ENCODE measurements at places on chromosomes 6 and 20.

- DNase-seq, result no peak
Observed at GRCh38 chr6:13813621-13814175, 659 bp downstream of the MCUR1 start.

DNA sequence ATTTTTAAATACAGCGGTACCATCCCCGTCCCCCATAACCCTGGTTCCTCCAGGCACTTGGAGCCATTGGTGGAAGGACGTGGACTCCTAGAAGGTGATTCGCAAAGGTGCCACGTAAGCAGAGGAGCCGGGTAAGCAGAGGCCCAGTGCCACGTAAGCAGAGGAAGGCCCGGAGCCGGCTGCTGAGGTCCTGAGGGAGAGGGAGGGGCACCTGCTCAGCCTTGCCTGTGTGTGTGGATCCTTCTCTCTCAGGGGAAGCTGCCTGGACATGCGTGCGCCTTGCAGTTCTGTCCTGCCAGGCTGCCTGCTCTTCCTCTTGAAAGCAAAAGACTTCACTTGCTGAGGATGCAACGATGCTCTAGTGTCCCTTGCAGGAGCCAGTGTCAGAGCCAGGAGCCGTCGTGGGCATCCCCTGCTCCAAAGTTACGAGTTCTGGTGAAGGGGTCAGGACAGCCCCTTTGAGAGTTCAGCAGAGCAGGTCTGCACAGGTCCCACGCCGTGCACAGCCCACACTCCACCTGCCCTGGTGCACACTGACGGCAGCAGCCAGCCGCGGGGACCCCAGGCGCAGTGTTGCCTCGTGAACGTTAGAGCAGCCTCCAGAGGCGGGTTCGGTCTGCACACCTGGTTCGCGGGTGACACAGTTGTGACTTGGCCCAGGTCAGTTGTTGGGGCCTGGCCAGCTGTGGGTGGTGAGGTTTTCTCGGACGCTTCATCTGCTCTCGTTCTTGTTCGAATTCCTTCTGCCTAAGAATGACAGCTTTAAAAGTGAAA lies 1.9 kb upstream of the NKAIN4 start:
- DNase-seq, result no peak

DNA sequence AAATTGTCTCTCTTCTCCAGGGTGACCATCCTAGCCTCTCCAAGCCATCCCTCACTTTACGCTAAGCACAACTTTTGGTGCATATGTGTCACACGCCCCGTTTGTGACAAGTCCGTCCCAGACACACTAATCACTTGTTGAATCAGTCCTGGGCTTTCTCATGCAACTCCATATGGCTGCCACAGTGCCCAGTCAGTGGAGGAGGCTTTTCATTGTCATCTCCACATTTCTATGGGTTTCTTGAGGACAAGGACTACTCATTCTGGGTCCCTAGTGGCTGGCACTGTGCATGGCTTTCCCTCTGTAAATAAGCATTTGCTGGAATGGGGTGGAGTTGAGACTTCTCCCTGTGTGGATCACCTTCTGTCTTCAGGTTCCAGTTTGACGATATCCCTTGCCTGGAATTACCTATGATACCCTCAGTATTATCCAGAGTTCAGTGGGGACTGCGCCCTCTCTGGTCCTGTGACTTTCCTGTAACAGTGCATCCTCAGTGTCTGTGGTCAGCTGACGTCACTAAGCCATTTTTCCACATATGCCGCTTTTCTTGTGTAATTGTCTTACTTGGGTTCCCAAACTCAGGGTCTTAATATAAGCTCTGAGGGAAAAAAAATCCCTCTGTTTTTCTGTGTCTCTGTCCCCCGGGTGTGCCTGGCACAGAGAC lies 59.8 kb upstream of the MYL9 start:
- no peak for DNase-seq

- DNase-seq, result no peak
Observed at GRCh38 chr20:17399303-17399985, 131.7 kb downstream of the BFSP1 start.

DNA sequence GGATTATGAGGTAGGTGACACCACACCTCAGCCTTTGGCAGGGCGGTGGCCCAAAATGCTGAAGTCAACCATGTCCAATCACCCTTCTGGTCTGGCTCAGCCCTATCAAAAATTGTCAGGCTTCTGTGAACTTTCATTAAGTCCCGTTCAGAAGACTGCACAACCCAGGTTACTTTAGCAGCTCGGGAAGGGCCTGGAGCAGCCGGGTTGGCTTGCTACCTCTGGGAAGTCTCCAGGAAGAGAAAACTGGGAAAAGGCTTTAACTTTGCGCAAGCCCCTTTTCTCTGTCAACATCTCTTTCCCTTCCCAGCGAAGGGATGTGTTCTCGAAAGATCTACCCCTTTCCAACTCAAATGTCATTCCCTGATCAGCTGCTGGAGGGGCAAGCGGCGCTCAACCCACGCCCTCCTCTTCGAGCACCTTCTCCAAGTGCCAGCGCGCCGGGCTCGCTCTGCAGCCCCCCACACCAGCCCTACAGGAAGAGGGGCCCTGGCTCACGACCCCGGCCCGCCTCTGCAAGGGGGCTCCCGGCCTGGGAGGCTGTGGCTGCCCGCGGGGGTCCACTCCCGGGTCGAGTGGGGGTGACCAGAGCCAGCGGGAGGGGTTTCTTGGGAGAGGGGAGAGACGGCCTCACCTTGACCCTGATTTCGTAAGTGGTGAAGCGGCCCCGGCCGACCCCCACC lies 573 bp downstream of the SNX3 start:
- DNase-seq, result peak; percentile 7
